Epithelial cell of umbilical artery (primary cell): ENCODE measurements at places on chromosomes 5 and 9. TPM values are rescaled to one million over a fixed set of nuclear protein-coding genes. Genes with fewer than 3 reads are reported as not detected.

Gene N4BP3
- 28.1 and 30.2 TPM in 2 replicates for total RNA-seq

Gene PARP8
- total RNA-seq, result 0.32 and 0.46 TPM in 2 replicates

Gene SHC3
- 1.4 and 1.9 TPM in 2 replicates for total RNA-seq

Gene PLPPR1
- total RNA-seq, result 1.9 and 2.3 TPM in 2 replicates

Gene PLEKHG4B
- not detected in 2 replicates for total RNA-seq

Gene PCDHB5
- under 0.01 and 0.46 TPM in 2 replicates for total RNA-seq

Gene TAF11L7
- total RNA-seq, result not detected in 2 replicates

Gene PTCD2
- total RNA-seq, result 4.2 and 12.5 TPM in 2 replicates

Gene LCN15
- total RNA-seq, result not detected in 2 replicates

Gene CCDC152
- 1.6 and 2.9 TPM in 2 replicates for total RNA-seq
